ENCODE measurements at places on chromosomes 11 and 22.

GRCh38 chr22:44582016-44582415 lies 84.0 kb upstream of the RTL6 start:
- no peak for DNase-seq

- no peak for DNase-seq
Observed at GRCh38 chr11:128627666-128628324, 40.4 kb upstream of the ETS1 start.

DNA sequence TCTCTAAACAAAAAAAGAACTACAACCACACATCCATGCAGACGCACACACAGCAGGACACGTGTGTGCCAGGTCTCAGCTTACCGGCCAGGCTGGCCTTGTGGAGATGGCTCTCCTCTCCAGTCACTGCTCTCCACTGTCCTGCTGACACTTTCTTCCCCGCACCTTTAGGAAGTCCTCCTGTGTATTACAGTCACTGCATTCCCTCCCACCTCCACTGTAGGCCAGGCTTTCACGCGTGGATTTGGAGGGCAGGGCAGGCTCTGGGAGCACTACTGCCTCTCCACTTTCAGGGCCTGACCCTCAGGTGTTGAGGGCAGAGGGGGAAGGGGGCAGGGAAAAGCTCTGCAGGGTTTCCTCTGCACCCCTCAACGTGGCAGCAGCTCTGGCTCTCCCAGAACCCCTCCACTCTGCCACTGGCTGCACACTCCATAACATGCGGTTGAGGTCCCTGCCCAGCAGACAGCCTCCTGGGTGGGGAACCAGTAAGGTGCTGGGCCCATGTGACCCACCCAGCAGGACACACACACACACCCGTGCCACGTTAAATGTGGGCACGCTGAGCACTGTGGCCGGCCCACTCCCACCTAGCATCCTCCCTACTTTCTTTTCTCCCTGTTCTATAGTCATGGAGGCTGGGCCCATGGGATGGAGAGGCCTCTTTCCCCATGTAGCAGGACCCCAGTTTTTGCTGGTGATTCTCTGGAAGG lies 107.0 kb upstream of the PITPNB start:
- DNase-seq, result no peak

DNA sequence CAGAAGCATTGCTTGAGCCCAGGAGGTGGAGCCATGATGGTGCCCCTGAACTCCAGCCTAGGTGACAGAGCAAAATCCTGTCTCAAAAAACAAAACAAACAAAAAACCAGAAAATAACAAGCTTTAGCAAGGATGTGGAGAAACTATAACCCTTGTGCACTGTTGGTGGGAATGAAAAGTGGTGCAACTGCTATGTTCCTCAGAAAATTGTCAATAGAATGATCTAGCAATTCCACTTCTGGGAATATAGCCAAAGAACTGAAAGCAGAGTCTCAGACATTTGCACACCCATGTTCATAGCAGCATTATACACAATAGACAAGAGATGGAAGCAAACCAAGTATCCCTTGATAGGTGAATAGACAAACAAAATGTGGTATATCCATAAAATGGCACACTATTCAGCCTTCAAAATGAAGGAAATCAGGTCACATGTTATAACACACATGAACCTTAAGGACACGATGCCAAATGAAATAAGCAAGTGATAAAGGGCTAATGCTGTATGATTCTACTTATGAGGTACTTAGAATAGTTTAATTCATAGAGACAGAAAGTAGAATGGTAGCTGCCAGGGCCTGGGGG lies 15.9 kb downstream of the KLHL22 start:
- no peak for DNase-seq

- DNase-seq, result no peak
Observed at GRCh38 chr11:35861191-35861590, 82.7 kb upstream of the LDLRAD3 start.

GRCh38 chr11:120739780-120740179 lies 228.2 kb downstream of the GRIK4 start:
- no peak for DNase-seq

DNA sequence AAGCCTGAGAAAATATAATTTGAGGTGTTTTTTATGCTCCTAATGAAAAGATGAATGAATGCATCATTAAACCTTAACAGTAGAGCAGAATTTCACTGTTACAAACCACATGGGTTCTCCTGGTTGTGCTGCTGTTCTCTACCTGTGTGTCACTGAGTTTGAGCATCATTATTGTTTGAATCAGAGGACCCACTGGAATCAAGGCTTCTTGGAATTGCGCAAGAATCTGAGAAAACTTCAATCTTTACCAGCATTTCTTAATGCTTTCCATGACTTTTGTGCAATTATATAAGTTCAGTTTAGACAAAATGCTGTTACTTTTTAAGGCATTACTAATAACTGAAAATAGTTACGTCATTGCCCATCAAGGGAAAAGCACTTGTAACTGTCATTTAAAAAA lies 18.8 kb upstream of the RBX1 start:
- DNase-seq, result no peak

DNA sequence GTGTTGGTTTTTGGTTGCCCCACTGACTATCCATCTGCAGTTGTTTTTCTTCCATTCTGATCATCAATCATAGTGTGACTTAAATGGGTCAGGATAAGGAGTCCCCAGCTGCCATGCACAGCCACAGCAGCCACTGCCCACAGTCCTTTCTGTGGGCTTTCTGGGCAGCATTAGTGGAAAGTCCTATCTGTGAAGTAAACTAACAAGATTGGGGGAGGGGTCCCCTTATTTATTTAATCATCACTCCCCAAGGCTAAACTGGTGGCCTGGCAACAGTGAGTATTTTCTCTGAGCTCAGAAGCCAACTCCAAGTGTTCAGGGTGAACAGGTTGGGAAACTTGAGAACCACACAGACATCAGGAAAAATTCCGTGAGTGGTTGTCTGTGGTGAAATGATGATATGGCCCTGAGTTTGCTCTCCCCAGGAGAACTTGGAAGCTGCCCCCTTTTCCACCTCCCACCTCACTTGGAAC lies 145.0 kb downstream of the CCDC34 start:
- DNase-seq, result no peak

DNA sequence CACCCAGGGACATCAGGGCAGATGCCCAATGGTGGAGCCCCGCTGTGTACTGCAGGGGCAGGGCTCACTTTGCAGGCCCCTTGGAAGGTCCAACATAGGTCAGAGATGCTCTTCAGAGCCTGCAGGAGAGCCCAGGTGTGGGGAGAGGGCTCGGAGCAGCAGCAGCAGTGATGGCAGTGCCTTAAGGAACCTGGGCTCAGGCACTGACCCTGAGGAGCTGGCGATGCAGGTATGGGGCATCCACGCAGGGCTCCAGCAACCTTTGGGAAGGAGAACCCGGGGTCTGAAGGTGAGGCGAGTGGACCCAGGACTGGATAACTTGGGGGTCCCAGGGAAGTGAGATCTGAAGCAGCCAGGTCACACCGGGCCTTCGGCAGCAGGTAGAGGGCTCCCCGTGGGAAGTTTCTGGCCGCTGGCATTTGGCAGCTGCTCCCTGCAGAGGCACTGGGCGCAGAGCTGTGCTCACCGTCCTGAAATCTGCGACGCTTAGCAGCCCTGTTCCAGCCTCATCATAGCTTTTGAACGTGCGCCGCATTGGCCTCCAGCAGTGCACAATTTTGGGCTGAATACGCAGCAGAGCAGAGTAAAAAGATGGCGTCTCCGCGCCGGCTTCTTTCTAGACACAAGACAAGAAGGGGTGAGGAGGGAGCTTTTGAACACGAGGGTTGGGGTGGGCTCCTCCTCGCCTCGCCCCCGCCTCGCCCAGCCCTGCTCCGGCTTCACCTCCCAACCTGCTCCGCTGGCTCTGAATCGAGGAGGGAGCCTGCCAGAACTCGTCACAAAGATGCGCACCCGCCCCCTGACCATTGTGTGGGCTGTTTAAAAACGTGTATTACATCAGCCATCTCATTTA lies 118.8 kb downstream of the MPPED1 start:
- DNase-seq, result no peak

DNA sequence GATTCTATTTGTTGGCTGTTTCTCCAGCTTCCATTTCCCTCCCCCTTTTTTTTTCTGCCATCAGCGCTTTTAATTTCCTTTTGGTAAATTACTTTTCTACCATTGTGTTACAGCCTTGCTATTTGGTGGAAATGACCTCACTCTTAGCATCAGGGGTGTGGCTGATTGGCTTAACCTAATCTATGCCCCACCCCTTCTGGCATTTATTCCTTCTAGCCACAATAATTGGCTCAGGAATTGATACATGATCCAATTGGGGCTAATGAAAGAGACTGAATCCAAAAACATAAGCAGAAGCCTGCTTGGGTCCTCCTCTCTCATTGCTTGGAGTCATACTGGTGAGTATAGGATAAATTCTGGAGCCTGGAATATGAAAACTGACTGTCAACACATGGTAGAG lies 402.4 kb upstream of the LRRC4C start:
- DNase-seq, result no peak

DNA sequence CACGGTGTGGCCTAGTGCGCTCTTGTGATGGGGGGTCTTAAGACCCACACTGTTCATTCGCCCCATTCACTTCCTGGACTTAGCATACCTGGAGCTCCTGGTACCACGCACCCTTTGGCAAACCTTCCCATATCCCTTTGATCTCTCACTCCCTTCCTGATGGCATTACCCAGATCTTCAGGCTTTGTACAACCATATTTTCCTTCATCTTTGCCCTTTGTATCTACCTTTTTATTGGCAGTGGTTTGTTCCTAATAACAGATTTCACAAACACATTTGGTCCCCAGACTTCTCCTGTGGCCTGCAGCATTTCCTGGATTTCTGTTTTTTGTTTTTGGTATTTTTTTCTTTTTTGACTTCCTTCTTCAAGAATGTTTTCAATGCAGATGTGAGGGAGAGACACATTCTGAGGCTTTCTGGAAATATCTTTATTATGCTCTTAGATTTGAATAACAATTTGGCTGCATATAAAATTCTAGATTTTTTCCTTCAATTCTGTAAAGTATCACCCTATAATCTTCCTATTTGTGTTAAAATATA lies 16.1 kb upstream of the IFITM3 start:
- no peak for DNase-seq

DNA sequence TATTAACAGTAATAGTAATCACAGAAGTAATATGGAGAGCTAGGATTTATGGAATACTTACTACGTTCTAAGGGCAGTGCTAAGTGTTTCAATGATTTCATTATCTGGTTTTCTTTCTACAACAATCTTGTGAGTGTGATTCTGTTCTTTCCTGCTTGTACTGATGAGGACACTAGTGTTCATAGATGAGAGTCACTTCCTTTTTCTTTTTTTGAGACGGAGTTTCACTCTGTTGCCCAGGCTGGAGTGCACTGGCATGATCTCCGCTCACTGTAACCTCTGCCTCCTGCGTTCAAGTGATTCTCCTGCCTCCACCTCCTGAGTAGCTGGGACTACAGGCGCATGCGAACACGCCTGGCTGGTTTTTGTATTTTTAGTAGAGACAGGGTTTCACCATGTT lies 81.4 kb downstream of the DBX1 start:
- no peak for DNase-seq

DNA sequence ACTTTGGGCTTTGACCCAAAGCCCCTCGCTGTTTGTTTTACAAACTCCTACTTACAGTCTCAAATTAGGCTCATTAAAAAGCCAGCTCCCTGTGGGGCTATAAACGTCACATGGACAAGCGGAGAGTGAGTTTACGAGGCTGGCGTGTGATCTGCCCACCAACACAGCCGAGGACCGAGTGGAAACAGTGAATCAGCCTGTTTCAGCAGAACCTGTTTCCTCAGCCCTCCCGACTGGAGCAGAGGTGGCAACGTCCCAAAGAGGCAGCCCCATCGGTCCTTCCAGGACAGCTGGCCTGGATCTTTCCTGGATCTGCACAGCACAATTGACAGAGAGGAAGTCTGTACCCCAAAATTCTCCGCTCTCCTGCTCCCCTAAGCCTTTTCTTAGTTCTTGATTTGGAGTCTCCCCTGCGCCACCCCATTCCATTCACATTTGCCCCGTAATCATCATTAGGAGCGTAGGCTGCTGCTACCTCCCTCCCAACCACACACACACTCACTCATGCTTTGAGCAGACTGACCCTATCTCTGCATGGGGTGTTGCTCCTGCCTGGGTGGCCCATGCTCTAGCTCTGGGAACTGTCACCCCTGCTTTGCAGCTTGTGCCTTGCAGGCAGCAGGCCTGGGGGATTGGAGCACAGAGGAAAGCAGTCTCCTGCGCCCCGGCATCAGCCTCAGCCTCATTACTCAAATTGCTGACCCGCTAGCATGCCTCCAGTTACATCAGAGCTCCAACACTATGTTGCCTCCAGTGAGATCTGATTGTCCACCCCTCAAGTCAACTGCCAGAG lies 117.8 kb downstream of the NAT10 start:
- no peak for DNase-seq

- no peak for DNase-seq
Observed at GRCh38 chr22:32723643-32724042, 77.9 kb upstream of the TIMP3 start.

- DNase-seq, result no peak
Observed at GRCh38 chr11:85823816-85824215, 12.9 kb upstream of the SYTL2 start.

DNA sequence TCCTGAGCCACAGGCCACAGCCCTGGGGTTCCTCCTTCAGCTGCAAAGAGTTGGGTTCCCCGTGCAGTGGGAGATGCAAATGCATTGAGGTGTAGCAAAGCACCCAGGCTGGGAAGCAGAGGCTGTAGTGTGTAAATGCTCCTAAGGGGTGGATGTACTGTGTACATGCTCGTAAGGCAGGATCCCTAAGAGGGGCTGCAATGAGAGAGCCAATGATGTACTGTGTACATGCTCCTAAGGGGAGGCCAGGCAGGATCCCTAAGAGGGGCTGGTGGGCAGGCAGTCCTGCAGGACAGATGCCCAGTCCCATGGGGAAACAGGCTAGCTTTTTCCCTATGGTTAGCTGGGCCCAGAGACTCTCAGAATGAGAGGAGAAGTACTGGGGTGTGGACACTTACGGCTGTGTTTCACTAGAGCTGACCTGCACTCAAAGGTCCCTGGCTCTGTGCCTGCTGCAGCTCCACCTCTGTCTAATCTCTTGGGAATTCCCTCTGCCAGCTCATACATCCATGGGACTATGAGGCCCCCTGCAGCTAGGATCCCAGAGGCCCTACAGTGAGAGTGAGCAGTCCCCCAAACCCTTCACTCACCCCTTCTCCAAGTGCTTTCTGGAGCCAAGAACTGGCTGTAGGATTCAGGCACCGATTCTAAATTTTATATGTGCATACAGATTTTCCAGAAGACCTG lies 261.9 kb upstream of the LUZP2 start:
- no peak for DNase-seq

DNA sequence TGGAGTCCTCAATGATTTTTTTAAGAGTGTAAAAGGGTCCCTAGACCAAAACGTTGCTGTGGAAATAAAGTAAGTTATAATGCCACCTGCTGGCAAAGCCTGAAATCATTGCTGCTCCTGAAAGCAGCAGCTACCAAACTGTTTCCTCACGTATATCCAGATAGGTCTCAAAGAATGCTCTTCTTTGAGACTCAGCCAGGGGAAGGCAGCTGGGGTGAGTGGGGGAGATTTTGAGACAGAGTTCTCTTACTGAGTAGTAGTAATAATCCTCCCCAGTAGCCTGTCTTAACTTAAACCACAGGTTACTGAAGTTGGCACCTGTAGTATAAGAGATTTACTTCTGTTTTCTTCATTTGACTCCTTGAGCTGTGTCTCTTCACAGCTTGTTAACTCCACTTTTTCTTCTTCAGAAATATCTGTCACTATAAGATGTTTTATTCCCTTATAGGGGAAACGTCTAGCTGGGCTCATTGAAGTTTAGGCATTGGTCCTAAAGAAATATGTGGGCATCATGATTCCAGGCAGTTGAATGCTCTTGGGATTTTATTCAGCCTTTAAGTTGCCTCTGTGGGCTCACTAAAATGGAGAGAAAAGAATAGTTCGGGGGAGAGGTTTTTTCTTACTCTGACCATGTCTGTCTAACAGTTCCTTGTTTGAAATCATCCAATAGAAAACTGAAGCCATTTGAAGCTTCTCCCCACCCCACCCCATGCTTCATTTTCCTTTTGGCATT lies 77.9 kb downstream of the BTBD10 start:
- peak; percentile 20 for DNase-seq
